ENCODE measurements at places on chromosomes 12 and 14.

DNA sequence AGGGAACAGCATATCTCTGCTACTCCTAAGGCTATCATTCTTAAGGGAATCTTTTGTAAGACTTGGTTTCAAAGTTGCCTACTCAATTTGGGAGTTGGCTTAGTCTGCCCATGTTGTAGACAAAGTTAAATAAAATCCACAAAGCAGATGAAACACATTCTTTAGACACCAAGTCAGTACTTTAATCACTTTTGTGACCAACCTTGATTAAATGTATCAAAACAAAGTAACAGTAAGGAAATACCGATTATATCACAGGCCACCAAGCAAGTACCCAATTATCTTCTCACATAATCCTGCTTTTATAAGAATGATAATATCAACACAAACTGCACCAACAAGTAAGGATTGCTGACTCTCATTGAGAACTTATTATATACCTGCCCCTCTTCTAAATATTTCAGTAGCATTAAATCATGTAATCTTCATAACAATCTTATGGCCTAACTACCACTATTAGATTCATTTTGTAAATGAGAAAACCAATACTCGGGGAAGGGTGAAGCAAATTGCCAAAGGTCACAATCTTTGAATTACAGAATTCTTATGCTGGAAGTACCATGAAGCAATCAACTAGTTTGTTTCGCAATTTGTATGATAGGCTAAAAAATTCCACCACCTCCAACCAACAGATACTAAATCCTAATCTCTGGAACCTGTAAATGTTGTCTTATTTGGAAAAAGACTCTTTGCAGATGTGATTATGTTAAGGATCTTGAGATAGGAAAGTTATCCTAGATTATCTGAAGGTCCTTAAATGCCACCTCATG lies 12.6 kb upstream of the DIO2 start:
- no peak for DNase-seq

GRCh38 chr12:29329411-29329810 lies 51.6 kb downstream of the ERGIC2 start:
- DNase-seq: no peak

- no peak for DNase-seq
Observed at GRCh38 chr14:41925409-41925808, 318.7 kb downstream of the LRFN5 start.

GRCh38 chr12:124678421-124678893 lies 111.0 kb upstream of the NCOR2 start:
- no peak for DNase-seq

- no peak for DNase-seq
Observed at GRCh38 chr12:91562476-91562875, 379.9 kb upstream of the DCN start.

DNA sequence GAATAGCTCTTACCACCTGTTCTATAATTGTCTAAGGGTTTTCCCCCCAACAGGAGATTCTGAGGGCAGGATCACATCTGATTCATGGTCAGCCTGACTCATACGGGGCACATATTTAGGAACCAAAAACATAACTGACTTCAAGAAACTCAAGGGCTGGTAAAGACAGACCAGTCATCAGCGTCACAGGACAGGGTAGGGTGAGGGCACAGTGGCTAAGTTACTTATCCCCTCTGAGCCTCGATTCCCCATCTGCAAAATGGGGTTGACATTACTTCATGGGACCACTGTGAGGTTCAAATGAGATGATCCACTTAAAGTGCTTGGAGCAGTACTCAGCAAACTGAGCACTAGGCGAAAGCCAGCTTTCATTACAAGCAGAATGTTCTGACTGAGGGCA lies 606 bp downstream of the CINP start:
- DNase-seq: no peak

GRCh38 chr14:69318901-69319475 lies 59.0 kb downstream of the GALNT16 start:
- no peak for DNase-seq

GRCh38 chr12:31363416-31363809 lies 37.5 kb upstream of the SINHCAF start:
- DNase-seq: no peak

DNA sequence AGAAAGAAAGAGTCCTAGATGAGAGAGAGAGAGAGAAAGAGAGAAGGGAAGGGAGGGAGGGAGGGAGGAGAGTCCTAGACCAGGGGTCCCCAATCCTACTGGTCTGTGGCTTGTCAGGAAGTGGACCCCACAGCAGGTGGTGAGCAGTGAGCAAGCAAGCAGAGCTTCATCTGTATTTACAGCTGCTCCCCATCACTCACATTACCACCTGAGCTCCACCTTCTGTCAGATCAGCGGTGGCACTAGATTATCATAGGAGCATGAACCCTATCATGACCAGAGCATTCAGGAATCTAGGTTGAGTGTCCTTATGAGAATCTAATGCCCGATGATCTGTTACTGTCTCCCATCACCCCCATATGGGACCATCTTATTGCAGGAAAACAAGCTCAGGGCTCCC lies 39.2 kb upstream of the AMN1 start:
- no peak for DNase-seq

DNA sequence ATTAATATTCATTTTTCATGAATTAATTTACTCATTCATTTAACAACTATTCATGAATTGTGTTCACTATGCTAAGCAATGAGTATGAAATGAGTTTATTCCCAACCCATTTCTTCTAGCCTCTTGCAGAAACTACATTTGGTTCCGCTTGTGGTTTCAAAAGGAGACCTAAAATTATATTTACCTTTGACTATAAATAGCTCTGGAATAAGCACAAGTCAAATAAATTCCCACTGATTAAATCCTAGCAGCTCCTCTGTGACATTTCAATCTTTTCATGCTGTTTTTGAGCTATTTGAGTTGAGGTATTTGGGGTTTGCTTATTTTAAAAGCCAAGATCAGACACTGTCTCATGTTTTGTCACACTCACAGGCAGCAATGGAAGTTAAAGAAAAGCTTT lies 46.9 kb downstream of the DUSP6 start:
- DNase-seq: no peak

DNA sequence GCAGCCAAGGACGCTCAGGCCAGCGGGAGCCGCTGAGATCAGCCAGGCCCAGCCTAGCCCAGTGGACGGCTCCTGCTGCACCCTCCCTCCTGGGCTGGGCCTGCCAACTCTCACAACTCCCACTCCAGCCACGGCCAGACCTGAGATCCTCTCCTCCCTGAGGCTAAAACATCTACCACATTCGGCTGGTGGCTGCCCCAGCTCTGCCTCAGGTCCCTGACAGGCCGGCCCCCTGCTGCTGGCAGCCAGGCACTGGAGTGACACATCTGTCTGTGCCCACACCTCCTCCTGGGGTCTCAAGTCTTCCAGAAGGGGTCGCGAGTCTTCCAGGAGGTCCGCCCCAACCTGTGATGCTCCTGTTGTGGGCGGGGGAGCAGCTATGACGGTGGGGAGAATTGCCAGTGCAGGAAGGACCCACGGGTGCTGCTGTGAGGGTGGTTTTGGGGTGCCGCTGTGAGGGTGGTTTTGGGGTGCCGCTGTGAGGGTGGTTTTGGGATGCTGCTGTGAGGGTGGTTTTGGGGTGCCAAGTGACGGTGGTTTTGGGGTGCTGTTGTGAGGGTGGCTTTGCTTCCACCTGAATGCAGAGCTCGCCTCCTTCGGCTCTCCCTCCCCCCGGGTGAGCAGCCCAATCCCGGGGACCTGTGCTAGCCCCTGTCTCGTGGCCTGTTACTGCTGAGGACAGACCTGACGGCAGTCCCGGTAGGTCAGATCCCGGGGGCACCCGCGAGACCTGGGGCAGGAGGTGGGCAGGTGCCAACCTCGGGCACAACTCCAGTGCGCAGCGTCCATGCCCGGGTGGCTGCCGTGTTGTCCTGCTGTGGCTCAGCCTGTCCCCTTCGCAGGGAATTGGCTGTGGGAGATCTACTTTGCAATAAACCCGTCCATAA lies 27.5 kb upstream of the C14orf180 start:
- DNase-seq: no peak
